ENCODE measurements at places on chromosomes 16 and 17.

DNA sequence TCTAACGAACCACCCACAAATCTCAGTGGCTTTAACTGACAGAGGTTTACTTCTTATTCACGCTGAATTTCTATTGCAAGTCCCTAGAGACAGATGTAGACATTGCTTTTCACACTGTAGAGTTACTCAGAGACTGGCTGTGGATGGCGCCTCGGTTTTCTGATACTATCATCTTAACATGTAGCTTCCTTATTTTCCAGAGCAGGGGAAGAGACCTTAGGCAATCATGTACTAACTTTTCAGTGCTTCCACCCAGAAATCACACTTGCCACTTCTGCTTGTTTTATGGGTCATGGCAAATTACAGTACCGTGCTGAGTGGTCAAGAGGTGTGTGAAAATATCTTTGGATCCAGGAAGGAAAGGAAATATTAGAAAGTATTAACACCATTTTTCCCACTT lies 65.4 kb downstream of the MAF start:
- no peak for DNase-seq

- no peak for DNase-seq
These were observed 45.4 kb upstream of the CCL1 start for GRCh38 chr17:34408439-34408838.

DNA sequence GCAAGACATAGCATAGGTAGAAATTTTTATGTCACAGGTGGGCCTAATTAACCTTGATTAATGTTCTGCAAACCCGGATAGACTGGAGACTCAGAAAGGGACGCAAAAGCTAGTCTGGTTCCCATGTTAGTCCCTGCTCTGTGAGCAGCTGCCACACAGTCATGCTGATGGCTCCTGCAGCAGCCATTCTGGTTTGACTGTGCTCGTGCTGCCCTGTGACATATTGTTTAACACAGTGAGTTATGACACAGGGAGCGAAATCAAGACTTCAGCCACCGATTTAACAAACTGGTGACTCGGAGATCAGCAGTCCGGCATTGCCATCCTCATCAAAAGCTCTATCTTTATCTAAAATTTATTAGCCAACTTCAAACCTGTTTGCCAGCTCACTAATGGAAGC lies 169.8 kb downstream of the WWOX start:
- DNase-seq, result no peak

DNA sequence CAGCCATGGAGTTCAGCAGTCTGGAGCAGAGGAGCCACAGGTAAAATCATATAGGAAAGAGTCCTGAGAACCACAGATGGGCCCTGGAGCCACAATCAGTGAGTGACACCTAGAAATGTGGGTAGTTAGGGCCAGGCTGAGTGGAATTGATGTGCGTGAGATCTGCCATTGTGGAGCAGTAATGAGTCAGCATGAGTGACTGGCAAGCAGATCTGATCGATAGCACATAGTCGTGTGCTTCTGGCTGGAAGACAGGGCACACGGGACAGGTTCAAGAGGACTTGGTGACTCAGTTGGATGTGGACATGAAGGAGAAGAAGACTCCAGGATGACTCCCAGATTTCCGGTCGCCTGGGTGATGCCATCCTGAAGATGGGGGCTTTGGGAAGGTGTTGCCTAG lies 12.3 kb downstream of the ADORA2B start:
- no peak for DNase-seq

DNA sequence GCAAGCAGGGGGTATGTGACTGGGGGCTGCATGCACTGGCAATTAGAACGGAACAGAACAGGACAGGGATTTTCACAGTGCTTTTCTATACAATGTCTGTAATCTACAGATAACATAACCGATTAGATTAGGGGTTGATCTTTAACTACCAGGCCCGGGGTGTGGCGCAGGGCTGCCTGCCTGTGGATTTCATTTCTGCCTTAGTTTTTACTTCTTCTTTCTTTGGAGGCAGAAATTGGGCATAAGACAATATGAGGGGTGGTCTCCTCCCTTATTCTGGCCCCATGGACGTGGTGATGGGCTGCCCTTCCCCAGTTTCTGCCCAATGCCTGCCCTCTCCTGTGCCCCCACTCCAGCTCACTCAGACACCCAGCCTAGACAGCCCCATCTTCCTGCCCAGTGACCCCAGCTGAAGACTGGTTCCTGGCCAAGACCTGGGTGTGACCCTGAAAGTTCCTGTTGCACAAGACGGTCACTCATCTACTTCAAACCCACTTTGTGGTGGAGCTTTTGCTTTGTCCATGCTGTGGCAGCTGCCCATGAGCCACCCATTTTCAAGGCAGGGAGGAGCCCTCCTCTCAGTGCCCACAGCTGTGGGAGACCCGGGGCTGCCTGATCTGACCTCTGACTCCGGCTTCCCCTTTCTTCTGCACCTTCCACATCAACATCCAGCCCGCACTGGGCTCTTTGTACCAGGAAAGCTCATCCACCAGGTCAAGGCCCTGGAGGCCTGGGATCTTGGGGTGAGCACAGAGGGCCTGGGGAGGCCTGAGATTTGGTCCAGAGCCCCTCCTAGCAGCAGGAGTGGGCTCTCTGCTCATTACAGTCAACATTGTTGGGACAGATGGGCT lies 18.6 kb downstream of the ALOX12B start:
- DNase-seq, result no peak

DNA sequence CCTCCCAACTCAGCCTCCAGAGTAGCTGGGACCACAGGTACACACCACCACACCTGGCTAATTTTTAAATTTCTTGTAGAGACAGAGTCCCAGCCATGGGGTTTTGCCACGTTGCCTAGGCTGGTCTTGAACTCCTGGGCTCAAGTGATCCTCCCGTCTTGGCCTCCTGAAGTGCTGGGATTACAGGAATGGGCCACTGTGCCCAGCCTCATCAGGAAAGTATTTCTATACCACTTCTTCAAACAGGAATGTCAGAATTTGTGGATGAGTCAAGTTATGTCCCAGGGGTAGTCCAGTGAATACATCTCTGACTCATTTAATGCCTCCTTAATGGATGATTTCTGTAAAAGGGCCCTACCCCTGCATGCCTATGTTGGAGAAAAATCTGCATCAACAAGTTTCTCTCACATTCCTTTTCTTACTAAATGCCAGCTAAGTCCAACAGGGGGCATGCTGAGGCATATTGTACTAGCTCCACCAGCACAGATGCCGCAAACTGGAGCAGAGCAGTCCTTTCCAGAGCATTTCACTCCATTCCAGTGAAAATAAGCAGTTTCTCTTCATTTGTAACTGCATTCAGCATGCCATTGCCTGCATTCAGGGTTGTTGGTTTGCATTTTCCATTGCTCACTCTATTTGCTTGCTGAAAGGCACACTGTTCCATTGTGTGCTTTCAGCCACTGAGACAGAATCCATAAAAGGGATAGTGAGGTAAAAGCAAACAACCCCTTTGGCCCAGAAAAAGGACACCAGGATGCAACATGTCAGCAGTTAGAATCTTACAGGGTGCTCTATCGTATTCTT lies 5.3 kb upstream of the CAVIN1 start:
- DNase-seq, result no peak

DNA sequence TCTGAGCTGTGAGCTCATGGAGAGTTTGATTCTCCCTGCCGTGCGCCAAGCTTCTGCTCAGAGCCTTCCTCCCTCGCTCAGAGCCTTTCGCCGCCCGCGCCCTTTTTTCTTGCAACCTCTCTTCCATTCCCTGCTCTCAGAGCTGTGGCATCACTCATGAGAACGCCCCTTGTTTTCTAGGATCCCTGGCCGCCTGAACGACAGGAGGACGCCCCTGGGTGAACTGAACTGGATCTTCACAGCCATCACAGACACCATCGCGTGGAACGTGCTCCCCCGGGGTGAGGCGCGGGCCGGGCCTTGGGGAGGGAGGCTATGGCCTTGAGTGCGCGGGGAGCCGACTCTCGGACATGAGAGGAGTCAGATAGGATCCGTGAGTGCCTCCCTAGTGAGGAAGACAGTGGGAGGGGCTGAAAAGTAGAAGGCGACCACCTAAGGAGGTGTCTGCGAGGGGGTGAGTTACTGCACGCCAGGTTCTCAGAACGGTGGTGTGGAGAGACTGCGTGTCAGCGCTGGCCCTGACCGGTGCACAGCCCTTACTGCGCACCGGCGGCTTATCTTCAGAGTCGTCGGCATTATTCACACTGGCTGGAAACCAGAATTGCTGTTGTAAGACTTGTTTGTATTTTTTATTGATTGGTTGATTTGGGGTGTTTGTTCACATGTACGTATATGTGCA lies 169.5 kb upstream of the CHMP6 start:
- no peak for DNase-seq

All from stimulated activated CD8-positive, alpha-beta memory T cell treated with anti-CD3 and anti-CD28 coated beads, Interleukin-15, amount 100 ng/mL, for 4 hours (primary cell).